Kidney tubule cell (primary cell): ENCODE measurements at places on chromosomes 6 and 20.

GRCh38 chr6:149079456-149079855 is 238.1 kb upstream of the TAB2 start:
- no peak for DNase-seq

- DNase-seq: no peak
Measured at GRCh38 chr6:55782275-55782674, 93.1 kb downstream of the BMP5 start.

- DNase-seq: peak; percentile 74
Measured at GRCh38 chr6:17446713-17447112, 53.3 kb downstream of the CAP2 start.

DNA sequence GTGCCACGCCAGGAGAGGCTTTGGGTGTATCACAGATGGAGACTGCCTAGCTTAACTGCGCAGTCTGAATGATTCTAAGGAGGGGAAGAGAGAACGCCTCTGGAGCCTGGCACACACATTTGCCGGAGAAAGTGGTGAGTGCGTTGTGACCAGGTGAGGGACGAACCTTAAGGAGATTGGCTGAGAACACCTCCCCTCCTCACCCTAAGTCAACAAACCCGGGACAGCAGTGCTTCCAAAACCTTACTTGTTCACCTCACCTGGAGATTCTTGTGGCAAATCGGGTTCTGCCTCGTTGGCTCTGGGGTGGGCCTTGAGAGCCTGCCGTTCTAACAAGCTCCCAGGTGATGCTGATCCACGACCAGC is 9.4 kb downstream of the SYNJ2 start:
- DNase-seq: no peak

DNA sequence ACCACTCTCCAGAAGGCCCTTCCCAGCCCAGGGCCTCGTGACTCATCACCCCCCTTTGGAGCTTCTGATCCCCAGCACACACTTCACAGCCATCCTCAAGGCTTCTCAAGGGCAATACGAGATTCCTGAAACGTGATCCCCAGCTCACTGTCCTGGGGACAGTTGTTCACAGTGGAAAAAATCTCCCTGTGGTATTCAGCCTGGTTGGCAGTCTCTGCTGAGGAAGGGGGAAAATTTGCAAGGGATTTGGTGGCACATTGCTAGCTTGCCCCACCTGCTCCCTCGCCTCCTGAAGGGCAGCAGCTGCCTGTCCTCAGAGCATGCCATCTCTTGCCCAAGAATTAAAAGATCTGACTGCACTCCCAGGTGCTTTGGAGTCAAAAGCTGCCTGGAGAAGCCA is 20.7 kb upstream of the PKHD1 start:
- no peak for DNase-seq

GRCh38 chr20:8078528-8078914 is 53.5 kb upstream of the PLCB1 start:
- DNase-seq: no peak

DNA sequence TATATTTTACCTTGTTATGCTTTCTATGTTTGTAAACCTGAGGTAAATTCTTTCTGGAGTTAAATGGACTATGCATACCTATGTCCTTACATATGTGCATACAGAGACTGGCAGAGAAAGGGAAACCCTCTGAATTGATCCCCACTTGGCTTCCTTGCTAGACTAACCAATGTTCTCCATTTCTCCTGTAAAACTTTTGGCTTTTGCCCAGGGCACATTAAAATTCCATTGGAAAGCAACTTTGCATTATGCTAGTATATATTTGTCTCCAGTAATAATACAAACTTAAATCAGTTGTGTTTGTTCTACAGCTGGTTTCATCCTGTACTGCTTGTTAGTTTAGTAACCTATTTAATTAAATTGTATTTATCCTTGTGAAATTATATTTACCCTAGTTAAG is 646.0 kb upstream of the MARCKS start:
- DNase-seq: no peak

- no peak for DNase-seq
Measured at GRCh38 chr20:4471221-4471620, 250.5 kb upstream of the PRND start.

DNA sequence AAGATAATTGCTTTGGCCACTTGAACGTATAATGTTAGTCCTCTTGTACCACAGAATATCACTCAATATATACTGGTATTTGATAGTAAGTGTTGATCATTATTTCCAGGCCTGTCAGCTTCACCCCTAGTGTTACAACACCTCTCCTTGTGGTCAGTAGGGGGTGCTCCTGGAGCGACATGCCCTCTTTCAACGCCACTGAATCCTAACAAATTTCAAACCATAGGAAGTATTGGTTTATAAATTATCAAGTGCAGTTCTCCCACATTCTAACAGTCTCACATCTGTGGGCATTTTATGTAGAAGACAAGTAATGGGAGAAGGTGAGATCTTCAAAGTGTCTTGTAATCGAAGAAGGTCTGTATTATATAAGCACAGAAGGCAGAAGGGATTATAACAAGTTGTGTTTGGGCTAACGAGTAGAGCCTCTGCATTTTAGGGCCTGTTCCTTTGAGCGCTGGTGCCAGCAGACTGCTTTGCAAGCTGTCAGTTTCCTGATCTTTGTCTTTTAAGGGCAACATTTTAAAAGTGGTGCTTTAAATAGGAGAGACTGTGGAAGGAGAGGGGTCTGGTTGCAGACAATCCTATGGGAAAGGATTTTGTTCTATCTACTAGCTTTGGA is 57.1 kb upstream of the CEP162 start:
- peak; percentile 6 for DNase-seq

DNA sequence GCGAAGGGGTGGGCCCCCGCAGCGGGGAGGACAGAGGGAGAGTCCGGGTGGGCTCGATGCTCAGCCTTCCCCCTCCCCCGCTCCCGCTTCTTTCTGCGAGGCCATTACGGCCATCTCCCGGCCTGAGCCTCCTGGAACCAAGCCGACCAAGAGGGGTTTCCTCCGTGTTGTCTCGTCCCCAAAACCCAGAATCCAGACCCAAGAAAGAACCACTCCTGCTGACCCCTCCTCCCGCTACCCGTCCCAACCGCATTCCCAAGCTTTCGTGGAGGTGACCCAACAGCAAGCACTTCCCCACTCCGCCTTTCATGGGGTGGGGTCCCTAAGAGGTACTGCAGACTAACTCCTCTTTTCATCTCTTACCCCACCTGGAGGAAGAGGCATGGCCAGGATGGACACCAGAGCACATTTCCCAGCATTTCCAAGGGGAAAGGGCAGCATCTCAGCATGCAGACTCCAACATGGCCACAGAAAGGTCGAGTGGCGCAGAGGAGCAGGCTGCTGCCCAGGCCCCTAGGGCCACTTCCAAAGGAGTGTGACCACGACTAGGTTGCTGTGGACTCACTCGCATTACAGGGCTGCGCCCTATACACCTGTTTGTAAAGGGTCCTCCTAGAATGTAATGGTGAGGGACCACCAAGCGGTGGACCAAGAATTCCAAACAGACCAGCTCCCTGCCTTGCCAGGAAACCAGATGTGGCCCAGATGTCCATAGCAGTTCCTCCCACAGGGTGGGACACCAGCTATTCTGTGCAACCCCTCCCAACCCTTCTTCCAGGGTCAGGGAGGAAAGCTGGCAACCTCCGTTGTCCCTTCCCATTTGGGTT is 53.4 kb downstream of the MRPL14 start:
- DNase-seq: no peak

DNA sequence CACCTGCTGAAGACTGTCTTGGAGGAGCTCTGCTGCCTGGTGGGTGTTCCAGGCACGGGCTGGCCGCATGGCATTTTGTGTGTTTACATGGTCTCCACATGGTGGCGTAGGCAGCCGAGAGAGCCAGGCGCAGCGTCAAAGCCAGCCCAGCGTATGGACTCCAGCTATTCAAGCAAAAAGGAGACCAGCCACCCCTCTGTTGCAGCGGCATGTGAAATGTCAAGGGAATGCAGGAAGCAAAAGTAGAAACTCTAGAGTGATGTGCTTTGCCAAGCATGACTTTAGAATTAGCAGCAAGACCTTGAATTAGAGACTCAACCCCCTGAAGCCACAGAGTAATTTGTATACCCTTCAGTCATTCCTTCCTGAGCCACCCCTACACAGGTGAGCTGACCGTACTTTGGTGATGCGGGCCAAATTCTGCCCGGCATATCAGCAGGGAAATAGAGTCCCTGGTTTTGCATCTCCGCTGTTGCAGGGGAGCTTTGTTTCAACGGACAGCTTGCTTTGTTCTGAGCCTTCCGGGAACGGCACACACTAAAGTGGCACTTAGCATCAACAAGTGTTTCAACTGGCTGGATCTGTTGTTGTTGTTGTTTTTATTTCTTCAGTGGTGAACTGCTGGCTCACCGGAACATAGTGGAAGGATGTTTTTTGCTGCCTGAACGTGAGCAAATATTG is 48.5 kb downstream of the FNDC1 start:
- DNase-seq: peak; percentile 85

GRCh38 chr6:143064951-143065683 is 4.4 kb downstream of the AIG1 start:
- DNase-seq: peak; percentile 85

DNA sequence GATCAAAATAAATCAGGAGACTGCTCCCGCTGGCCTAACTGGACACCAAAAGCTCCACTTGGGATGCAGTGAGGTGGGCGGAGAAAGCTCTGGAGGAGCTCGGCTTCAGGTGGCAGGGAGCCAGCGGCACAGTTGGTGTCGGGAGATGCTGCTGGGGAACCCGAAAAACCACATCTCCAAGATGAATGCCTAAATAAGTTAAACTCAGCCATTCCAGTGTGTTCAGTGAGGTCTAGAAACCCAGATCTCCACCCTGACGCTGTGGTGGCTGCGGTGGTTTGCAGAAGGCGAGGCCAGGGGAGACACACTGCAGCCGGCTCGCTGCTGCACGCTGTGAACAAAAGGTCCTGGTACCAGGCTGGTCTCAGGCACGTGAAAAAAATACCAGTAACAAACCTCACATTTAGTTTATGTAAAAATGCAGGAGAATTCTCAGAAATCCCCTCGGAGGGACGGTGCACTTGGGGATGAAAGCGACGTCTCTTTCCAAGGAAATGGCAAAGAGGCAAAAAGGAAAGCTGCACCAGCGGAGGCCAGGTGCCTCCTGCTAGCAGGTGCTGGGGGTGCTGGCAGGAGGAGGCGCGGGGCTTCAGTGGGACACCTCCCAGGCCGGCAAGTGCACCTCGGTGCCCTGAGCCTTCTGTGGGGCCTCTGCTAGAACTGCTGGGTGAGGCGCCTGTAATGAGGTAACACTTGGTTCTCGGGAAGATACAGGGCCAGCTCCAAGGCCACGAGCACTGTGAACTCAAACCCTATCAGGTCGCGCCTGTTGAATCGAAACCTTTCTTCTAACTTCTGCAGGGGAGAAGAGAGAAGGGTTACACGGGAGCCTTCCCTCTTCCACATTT is 3.6 kb downstream of the RPS21 start:
- DNase-seq: no peak

- DNase-seq: no peak
Measured at GRCh38 chr6:143515061-143515760, 3.7 kb upstream of the FUCA2 start.
